BE2C (cell line): ENCODE measurements at places on chromosomes 6 and 20.

DNA sequence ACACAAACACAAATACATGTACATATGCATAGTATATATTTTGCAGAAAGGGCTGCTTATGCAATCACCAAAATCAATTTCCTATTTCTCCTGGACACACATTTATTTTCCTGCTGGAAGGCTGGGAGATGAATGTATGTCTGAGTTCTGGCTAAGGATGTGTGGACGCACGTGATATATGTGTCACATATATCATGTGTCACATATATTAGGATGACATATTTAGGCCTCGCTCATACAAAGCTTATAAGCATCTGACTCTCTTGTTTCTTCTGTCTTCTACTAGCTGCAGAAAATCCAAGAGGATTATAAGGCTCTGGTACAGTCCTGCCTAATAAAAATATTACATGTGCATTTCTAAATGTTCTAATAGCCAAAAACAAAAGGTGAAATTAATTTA, 47.2 kb upstream of the TFAP2D start:
- no peak for DNase-seq

DNA sequence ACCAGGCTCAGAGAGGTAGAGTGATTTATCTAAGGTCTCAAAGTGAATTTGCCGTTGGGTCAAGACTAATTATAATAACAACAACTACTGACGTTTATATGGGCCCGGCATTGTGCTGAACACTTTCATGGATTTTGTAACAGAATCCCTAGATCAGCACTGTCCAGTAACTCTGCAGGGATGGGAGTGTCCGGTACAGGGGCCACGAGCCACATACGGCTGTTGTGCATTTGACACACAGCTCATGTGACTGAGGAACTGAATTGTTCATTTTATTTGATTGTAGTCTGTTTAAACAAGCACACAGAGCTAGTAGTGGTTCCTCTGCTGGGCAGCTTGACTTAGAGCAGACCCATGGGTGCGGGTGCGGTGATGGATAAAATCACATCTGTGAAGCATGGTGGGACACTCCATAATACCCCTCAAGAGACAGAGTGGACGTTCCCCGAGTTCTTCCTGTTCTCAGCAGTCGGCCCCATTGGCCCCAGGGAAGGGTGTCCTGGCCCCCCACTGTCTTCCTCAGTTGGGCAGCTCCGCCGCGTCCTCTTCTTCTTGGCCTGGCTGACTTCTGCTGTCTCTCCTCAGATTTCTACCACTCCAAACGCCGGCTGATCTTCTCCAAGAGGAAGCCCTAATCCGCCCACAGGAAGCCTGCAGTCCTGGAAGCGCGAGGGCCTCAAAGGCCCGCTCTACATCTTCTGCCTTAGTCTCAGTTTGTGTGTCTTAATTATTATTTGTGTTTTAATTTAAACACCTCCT, 6.8 kb downstream of the CDKN1A start:
- no peak for DNase-seq

- no peak for DNase-seq
Measured at GRCh38 chr20:20677186-20677585, 35.3 kb downstream of the RALGAPA2 start.

GRCh38 chr20:37393196-37393862, 47.4 kb downstream of the SRC start:
- peak; percentile 7 for DNase-seq

DNA sequence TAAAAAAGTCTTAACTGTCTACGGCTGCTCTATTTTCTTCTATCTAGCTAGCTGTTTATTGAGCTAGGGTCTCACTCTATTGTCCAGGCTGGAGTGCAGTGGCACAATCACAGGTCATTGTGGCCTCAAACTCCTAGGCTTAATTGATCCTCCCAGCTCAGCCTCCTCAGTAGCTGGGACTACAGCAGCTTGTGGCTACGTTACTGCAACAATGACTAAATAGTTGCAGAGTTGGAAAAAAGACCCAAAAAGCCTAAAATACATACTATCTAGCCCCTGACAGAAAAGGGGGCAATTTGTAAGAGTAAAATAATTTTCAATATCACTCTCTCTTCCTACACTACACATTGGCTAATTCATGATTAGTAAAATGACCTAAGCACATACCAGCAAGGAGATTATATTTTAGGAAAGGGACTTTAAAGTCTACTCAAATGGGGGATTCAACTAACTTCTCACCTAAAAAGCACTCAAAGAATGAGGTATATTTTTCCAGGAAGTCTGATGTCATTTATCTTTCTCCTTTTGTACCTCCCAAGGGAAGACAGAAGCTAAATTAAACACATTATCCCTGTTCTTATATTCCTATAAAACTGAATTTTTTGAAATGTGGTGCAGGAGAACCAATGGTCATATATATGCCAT, 82.8 kb downstream of the ZMYND8 start:
- no peak for DNase-seq

DNA sequence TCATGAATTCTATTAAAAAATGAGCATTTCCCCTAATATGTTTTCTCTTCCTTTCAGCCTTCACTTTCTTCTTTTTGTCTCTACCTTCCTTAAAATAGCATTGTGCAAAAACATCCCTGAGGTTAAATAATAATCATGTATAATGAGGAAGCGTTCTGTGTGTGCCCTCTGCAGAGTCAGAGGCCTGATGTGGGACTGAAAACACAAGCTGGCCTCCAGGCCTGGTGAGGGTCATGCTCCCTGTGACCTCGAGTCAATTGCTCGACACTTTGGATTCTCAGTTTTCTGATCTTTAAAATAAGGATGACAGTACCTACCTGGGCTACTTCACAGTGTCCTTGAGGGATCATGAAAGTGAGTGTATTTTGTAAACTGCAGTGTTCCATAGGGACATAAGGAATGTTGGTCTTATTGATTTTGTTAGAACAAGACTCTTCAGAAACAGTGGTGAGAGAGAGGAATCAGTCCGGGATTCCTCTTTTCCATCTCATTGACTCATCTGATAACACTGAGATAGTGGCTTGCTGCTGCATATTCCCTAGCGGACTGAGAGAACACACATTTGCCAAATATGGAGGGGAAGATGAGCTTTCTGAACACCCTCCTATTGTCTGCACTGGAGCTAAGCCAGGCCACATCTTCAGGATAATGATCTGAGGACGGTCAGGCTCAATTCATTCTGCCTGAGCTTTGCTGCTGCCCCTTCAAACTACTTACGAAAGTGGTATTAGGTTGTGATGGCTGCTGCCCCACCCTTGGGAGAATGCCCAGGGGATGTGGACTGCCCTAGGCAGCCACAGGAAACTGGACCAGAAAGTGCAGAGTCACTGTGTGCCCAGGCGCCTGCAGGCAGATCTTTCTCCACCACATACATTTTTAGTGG, 39.6 kb upstream of the PDE7B start:
- DNase-seq = peak; percentile 64

- DNase-seq = no peak
Measured at GRCh38 chr6:110158479-110158878, 21.0 kb downstream of the WASF1 start.

GRCh38 chr20:1422753-1423152, 29.9 kb upstream of the FKBP1A start:
- no peak for DNase-seq

- DNase-seq = peak; percentile 80
Measured at GRCh38 chr6:132937466-132937906, 123.1 kb downstream of the RPS12 start.

DNA sequence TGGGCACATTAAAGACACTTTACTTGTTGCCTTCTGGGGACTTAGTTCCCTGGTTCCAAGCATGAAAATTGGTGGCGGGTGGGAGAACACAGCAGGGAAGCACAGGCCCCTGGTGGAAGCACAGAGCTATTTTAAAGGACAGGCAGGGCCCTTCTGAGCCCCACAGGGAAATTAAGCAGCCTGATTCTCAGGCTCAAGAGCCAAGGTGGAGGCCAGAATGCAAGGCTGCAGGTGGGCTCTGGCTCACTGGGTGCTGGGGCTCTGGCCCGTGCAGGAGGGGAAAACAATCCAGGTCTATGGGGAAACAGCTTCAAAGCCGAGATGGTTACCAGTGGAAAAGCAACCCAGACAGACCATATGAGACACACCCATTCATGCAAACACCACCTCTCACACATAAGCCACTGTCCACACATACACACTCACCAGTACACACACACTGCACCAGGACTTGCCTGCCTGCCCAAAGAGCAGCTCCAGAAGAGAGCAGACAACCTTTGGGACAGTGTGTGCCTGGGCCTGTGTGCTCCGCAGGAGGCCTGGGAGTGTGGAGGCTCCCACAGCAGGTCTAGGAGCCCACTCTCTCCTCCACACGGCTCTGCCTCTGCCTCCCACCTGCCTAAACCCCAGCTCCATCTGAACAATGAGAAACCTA, 30.6 kb downstream of the TFEB start:
- DNase-seq = no peak

DNA sequence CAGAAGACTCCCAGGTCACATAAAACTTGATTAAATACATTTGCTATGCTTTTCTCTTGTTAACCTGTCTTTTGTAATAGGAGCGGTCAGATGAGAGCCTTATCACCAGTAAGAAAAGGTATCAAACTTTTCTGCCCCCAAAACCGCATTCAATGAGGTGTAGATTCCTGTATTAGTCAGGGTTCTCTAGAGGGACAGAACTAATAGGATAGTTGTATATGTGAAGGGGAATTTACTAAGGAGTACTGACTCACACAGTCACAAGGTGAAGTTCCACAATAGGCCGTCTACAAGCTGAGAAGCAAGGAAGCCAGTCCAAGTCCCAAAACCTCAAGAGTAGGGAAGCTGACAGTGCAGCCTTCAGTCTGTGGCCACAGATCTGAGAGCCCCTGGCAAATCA, 32.7 kb downstream of the PTPRK start:
- DNase-seq = no peak

DNA sequence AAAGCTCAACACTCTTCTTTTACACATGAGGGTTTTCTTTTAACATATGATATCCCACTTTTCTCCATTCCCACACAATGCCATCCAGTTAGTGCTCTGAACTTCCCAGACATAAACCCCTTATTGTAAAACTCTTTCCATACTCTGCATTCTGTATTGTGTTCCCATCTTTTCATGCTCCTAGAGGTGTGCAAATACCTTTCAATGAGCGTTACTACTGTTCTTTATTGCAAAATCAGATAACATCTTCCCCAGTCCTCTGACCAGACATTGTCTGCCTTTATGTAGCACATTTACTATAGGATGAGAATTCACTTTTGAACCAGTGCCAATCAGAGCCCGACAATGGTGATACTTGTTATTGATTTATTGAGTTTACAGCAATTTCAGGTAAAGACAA, 296.2 kb downstream of the GRIK2 start:
- DNase-seq = no peak

- peak; percentile 73 for DNase-seq
Measured at GRCh38 chr6:30885999-30886896, 1.9 kb downstream of the DDR1 start.

- no peak for DNase-seq
Measured at GRCh38 chr20:62726716-62727583, 18.3 kb downstream of the NTSR1 start.

GRCh38 chr6:75691012-75691411, 58.0 kb upstream of the MYO6 start:
- no peak for DNase-seq
